ENCODE measurements at places on chromosomes 11 and 22. TPM values are rescaled to one million over a fixed set of nuclear protein-coding genes. Genes with fewer than 3 reads are reported as not detected.

- no peaks in the 10 kb centered on the region for H3K27me3 ChIP-seq
- peaks cover 14% of the 10 kb centered on the region for H3K4me1 ChIP-seq
- DNase-seq: no peak
- no peak overlapping the region for H3K4me3 ChIP-seq
- H3K27ac ChIP-seq: no peak overlapping the region
Measured at GRCh38 chr22:19842393-19843106, 12.1 kb downstream of the GNB1L start.

DNA sequence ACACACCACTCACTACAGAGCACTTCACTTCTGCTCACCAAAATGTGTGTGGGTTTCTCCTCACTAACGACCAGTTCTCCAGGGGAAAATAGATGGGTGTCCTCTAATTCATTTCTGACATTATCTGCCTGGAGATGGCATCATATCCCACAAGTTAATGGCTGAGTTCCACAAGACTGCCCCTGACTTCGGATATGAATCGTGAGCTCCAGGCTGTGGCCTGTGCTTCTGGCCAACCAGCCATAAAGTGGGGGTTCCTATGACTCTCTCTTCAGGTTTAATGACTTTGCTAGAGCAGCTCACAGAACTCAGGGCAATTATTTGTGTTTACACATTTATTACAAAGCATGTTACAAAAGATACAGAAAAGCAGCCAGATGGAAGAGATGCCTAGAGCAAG is 113.0 kb upstream of the SYT13 start:
- H3K36me3 ChIP-seq: no peaks in the 10 kb centered on the region
- H3K4me1 ChIP-seq: peaks cover 8% of the 10 kb centered on the region
- no peak overlapping the region for H3K4me3 ChIP-seq
- peaks cover 9% of the 10 kb centered on the region for H3K27me3 ChIP-seq

DNA sequence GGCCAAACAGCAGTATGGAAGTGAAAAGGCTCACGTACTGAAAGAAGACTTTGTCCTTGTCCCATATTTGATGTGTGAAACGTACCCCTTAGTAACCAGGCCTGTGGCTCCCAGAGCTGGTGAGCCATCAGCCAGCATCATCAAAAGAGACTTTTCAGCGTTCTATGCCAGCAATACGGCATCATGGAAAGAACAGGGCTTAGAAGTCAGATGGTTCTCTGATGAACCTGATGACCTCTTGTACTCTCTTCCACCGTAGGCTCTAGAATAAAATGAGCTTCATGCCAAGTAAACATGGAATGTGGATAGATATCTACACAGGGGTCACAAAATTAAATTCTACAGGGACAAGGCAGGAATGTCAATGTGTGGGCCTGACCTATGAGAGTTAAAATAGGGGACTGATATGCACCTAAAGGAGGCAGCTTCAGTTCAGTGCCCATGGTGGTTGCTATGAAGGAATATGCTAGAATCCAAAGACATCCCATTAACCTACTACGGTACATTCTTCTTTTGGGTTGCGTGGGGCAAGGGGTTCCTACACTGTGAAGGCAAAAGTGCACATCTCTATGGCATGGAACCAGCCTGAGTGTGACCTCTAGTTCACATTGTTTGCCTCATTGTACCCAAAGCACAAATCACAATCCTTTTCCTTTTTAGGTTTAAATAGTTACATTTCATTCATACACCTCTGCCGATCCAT is 130.6 kb downstream of the ETS1 start:
- no peak overlapping the region for H3K27ac ChIP-seq
- H3K36me3 ChIP-seq: peaks cover 46% of the 10 kb centered on the region
- no peaks in the 10 kb centered on the region for H3K27me3 ChIP-seq
- no peak overlapping the region for H3K4me3 ChIP-seq

PLAAT2 gene
- total RNA-seq: not detected

CHRDL2 gene
- total RNA-seq: not detected

- peaks cover 10% of the 10 kb centered on the region for H3K4me1 ChIP-seq
- peaks cover 7% of the 10 kb centered on the region for H3K36me3 ChIP-seq
- peak; percentile 90 for DNase-seq
- H3K27ac ChIP-seq: peak overlapping the region; percentile 10
Measured at GRCh38 chr11:62680825-62681240, 2.0 kb upstream of the UBXN1 start.

DNA sequence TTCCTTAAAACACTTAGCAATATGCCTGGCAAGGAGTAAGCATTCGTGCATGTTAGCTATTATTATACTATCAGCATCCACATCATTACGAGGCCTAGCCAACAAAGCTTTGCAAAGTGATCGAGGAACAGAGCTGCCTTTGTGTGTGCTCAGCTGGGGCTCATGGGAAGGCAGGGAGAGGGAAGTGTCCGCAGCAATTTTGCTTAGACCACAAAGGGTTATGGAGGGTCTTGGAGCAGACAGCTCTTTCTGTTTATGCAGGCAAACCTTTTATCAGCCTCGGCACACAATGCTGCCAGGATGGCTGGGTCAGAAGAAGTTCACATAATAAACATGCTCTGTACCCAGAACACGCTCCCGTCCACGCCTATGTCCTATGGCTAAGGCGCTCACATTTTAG is 10.9 kb upstream of the DKK3 start:
- H3K27me3 ChIP-seq: no peaks in the 10 kb centered on the region
- peak; percentile 61 for DNase-seq
- H3K27ac ChIP-seq: no peak overlapping the region
- no peaks in the 10 kb centered on the region for H3K36me3 ChIP-seq

GRCh38 chr11:75142714-75143419 is 8.0 kb upstream of the SLCO2B1 start:
- peak overlapping the region; percentile 38 for H3K4me3 ChIP-seq
- no peaks in the 10 kb centered on the region for H3K36me3 ChIP-seq
- peaks cover 4% of the 10 kb centered on the region for H3K4me1 ChIP-seq
- DNase-seq: peak; percentile 97
- H3K27ac ChIP-seq: no peak overlapping the region
- peaks cover 5% of the 10 kb centered on the region for H3K27me3 ChIP-seq

DNA sequence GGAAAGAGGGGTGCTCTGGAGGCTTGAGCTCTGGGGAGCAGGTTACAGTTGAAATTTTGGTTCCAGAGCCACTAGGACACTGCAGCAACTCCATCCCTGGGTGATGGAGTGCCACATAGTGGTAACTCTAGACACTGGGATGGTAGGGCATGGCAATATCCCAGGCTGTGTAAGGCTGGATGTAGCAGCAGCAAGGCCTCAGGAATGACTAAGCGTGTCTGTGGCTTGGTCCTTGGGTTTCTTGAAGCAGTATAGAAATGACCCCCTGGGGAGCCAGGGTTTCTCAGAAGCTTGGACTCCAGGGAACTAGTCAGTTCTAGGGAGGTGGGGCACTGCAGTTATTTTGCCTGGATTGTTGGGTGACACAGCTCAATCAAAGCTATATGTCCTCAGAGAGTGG is 8.1 kb downstream of the MS4A4A start:
- H3K4me3 ChIP-seq: no peak overlapping the region
- DNase-seq: no peak
- no peak overlapping the region for H3K27ac ChIP-seq
- no peaks in the 10 kb centered on the region for H3K36me3 ChIP-seq
- H3K4me1 ChIP-seq: no peaks in the 10 kb centered on the region

OR52E5 gene
- total RNA-seq: not detected

GRCh38 chr11:79501707-79502106 is 60.9 kb upstream of the TENM4 start:
- no peaks in the 10 kb centered on the region for H3K36me3 ChIP-seq
- no peak overlapping the region for H3K4me3 ChIP-seq
- no peak overlapping the region for H3K27ac ChIP-seq
- H3K4me1 ChIP-seq: no peaks in the 10 kb centered on the region
- no peak for DNase-seq

KCNK4 gene
- not detected for total RNA-seq

DNA sequence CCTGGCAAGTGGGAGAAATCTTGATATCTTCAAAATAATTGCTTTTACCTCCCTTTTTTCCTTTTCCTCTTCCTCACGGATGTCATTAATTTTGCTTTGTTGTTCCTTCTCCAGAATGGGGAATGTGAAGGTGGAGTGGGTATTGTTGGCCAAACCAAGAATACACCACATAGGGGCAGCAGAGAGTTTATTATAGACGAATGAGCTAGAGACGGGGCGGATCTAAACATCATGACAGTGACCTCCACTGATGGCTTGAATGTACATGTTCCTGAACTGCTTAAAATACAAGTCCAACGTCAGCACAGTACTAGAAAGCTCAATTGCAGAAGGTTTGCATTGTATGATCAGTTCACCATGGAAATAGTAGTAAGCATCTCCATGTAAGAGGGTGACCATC is 122.3 kb upstream of the SNX19 start:
- no peak overlapping the region for H3K4me3 ChIP-seq
- H3K27me3 ChIP-seq: no peaks in the 10 kb centered on the region
- no peaks in the 10 kb centered on the region for H3K36me3 ChIP-seq
- H3K27ac ChIP-seq: no peak overlapping the region
- H3K4me1 ChIP-seq: peaks cover 29% of the 10 kb centered on the region

- H3K27me3 ChIP-seq: no peaks in the 10 kb centered on the region
- no peak overlapping the region for H3K27ac ChIP-seq
- H3K4me3 ChIP-seq: no peak overlapping the region
- H3K4me1 ChIP-seq: peaks cover 14% of the 10 kb centered on the region
Measured at GRCh38 chr11:3732671-3733436, 61.7 kb upstream of the CHRNA10 start.

DNA sequence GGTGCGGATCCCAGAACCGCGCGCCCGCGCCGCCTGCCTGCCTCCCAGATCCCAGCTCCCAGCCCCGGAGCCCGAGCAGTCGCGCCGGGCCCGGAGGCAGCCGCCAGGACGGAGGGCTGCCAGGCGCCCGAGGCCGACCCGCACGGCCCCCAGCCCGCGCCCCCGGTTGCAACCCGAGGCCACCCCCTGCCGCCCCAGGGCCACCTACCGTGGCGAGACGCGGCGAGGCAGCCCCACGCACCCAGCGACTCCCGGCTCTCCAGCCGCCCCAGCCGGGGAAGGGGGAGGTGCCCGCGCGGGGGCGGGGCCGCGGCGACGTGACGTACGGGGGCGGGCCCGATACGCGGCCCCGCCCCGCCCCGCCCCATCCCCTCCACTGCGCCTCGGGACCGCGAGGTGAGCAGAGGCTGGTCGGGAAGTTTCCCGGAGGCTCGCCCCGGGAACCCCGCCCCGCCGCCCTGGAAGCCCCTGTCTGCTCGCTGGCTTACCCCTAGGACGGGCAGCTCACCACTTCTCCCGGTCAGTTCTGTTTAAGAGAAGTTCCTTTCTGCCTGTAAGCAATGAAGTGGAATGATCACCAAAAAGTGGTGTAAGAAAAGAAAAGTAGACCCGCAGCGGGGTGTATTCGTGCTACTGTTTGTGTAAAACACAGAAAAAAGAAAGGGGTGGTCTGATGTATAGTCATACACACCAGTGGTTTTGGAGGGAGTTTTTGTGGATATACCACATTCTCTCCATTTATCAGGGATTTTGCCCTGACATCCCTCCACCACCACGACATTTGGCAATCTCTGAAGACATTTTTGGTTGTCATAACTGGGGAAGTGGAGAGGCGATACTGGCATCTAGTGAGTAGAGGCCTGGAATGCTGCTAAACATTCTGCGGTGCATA is at the start of gene TPST2:
TPST2 (minus strand) TSS at position 288 of the 892 bp plus-strand sequence. CDS start 48,502 bp downstream, outside the sequence.
- H3K36me3 ChIP-seq: no peaks in the 10 kb centered on the region
- no peaks in the 10 kb centered on the region for H3K27me3 ChIP-seq
- peak; percentile 91 for DNase-seq
- H3K27ac ChIP-seq: peak within 1 kb of the TSS; percentile 47

SLC22A12 gene
- not detected for total RNA-seq

- no peaks in the 10 kb centered on the region for H3K27me3 ChIP-seq
- no peaks in the 10 kb centered on the region for H3K4me1 ChIP-seq
Measured at GRCh38 chr11:124608147-124608546, 3.1 kb upstream of the PANX3 start.

ALDH3B1 gene
- 70.7 TPM for total RNA-seq

All from GM23248 (cell line).